Fibroblast of pulmonary artery (primary cell): ENCODE measurements at places on chromosomes 4 and X.

DNA sequence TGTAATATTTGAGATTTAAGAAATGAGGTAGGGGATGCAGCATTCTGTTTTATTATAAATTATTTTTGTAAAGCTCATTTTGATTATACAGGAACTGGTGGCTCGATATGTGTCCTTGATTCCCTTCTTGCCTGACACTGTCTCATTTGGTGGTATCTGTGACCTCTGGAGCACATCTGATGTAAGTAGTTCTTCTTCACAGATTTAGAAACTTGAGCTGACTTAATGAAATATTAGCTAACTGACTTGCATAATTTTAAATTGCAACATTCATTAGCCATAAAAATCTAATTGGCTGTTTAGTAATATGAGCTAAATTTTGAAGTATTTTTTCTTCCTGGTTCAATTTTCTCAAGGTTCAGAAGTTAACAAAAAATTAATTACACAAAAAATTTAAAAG is 69.1 kb downstream of the FBXL5 start:
- DNase-seq: no peak

GRCh38 chr4:3293401-3294391 is 875 bp downstream of the RGS12 start:
- no peak for DNase-seq

- peak; percentile 75 for DNase-seq
Measured at GRCh38 chr4:99323756-99324155, 2.6 kb upstream of the ADH1B start.

GRCh38 chrX:120477453-120477852 is 8.4 kb upstream of the LAMP2 start:
- DNase-seq: no peak

GRCh38 chr4:102352781-102353180 is 7.5 kb upstream of the SLC39A8 start:
- no peak for DNase-seq

- no peak for DNase-seq
Measured at GRCh38 chr4:6027392-6027791, 9.2 kb upstream of the C4orf50 start.

DNA sequence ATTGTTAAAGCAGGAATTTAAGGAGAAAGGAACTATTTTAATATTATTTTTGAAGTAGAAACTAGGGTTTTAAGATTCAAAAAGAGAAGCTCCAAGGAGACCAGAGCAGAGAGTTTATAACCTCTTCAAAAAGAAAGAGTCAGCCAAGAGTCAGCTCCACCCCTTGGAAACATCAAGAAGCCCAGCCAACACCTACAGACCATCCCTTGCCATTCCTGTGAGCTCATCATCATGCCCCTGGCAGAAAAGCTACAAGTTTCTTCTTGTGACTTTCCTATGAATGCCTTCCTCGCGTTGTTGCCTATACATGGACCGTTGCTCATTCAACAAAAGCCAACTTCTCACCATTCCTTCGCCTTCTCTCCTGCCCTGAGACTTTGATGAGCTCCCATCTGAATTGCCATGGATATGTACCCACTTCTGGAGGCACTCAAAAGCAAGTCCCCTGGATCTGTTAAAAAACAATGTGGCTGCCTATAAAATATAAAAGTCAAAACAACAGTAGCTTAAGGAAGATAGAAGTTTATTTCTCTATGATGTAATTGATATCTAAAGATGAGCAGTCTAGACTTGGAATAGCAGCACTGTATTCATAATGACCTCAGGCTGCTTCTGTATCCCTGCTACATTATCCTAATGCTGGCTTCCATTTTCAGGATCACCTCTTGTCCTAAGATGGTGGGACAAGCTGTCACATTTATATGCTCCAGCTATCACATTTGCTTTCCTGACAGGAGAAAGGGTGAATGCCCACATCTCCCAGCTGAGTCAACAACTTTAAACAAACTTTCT is 20.3 kb downstream of the PLRG1 start:
- DNase-seq: no peak

DNA sequence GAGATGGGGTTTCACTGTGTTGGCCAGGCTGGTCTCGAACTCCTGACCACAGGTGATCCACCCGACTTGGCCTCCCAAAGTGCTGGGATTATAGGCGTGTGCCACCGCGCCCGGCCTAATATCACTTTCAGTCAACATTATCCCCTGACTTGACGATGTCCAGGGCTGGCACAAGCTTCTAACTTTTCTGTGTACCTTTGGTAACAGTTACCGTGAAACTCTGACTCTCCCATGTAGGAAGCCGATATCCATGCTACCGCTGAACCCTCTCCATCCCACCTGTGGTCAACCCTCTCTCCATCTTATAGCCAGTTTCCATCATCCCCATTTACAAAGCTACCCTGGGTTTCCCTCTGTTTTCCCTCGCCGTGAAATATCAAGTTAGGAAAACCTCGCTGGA is 77.5 kb downstream of the CRLF2 start:
- no peak for DNase-seq

DNA sequence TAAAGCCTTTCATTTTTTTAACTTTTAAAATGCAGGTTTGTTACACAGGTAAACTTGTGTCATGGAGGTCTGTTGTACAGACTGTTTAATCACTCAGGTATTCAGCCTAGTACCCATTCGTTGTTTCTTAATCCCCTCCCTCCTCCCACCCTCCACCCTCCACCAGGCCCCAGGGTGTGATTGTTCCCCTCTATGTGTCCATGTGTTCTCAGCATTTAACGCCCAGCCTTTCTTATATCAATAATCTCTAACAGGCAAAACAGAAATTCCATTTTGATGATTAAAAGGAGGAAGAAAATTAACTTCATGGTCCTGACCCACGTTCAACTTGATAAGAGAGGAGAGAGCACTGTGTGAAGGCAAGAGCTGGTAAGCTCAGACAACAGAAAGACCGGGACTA is 75.1 kb downstream of the TSPAN5 start:
- DNase-seq: no peak

- no peak for DNase-seq
Measured at GRCh38 chrX:20369468-20369867, 102.8 kb upstream of the RPS6KA3 start.

DNA sequence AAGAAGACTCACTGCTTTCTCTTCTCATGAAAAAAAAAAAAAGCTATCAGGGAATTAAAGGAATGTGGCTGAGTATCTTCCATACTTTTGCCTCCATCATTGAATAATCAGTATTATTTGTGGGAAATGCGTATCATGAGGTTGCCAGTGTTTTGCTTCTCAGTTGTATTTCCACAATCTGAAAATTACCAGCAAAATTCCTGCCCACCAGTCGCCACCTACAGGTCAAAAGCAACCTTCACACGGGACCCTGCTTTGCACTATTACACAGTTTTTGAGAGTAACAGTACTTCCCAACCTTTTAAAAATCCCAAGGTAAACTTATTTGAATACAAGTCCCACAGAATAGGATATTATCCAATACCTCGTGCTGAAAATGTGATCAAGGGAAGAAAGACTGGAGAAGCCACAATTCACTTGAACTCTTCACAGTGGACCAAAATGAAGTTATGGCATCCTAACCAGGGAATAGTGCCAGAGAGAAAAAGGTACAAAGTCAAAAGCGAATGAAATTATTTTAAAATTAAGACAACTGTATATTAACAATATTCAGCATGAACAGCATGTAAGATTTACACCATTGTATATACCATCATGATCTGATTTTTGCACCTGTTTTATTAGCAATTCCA is 30.4 kb downstream of the PGRMC1 start:
- DNase-seq: peak; percentile 28
